Mammary epithelial cell (primary cell): ENCODE measurements at places on chromosomes 3 and 15.

GRCh38 chr15:62307551-62307950 lies 142.5 kb upstream of the C2CD4B start:
- peak; percentile 89 for DNase-seq

- DNase-seq, result no peak
Measured at GRCh38 chr3:171095063-171095462, 68.5 kb upstream of the SLC2A2 start.

GRCh38 chr3:47398228-47398627 lies 17.4 kb downstream of the PTPN23 start:
- no peak for DNase-seq

GRCh38 chr15:101597360-101597928 lies 54.7 kb downstream of the TM2D3 start:
- DNase-seq, result no peak

- no peak for DNase-seq
Measured at GRCh38 chr3:128997486-128998133, 3.5 kb upstream of the EFCC1 start.

DNA sequence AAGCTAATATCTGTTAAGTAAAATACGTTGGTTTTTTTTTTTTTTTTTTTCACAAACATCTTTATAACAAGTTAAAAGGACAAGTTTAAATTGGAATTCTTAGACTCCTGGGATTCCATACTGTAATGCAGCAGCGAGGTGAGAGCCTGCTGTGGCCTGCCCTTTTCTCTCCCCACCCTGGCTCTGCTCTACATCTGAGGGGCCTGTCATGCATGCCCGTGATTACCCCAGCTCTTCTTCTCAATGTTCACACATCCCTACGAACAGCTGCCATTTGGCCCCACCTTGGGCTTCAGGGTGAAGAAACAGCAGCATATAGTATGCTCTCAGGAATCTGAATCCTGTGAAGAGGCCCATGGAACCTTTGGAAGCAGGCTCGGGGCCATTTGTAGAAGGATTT lies 14.7 kb downstream of the CFAP91 start:
- DNase-seq, result no peak

DNA sequence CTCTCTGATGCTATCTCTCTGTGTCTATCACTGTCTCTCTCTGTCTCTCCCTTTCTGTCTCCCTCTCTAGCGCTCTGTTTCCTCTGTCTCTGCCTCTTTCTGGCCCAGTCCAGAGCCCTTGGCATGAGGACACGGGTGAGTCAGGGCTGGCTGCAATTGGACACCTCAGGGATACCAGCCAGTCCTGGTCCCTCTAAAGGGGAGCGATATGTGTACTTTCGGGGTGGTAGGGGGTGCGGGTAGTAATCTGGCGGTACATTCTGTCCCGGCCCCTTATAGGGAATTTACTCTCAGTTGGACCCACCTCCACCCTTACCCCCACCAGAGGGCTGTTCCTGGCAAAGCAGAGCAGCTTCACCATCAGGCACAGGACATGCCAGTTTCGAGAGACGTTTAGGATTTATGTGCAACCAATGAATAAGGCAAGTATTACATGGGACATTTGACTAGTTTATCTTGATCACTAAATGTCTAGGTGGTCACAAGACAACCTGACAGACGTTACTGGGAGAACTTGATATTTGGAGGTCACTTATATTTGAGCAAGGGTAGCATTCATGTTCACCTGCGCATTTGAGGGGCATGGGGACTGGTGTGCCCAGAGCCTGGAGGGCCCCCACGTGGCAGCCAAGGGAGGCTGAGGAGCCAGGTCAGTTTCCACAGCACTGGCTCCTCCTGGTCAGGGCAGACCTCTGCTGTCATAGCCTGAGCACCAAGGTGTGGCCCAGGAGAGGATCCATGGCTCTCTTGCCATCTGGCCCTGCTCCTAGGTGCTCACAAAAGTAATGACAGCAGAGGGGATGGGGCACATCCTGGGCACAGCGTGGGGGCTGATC lies 256.1 kb downstream of the PLCL2 start:
- DNase-seq, result no peak

DNA sequence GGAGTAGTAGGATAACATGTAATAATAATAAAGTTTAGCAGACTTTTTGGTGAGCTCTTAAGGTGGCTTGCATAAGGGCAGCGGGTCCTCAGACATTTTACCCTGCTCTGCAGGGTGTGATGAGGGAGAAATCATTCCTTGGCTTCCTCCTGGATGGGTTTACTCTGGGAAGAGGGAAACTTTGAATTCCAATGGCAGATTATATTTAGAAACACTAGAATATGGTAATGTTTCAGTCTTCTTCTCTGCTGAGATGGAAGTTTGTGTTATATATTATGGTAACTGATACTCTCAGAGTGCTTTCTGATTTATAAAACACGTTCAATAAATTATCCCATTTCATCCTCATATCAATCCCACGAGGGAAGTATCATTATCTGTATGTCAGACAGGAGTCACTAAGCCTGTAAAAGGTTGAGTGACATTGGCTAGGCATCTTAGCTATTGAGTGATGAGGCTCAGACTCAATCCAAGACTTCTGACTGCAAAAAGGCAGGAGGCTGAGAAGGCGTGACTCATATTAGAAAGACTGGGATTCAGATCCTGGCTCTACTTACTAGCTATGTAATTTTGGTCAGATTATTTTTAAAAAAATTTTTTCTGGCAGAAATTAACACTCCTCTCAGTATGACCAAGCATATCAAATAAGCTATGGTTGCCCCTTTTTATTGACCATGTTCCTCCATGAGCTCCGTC lies 19.3 kb downstream of the PDIA5 start:
- DNase-seq, result no peak

DNA sequence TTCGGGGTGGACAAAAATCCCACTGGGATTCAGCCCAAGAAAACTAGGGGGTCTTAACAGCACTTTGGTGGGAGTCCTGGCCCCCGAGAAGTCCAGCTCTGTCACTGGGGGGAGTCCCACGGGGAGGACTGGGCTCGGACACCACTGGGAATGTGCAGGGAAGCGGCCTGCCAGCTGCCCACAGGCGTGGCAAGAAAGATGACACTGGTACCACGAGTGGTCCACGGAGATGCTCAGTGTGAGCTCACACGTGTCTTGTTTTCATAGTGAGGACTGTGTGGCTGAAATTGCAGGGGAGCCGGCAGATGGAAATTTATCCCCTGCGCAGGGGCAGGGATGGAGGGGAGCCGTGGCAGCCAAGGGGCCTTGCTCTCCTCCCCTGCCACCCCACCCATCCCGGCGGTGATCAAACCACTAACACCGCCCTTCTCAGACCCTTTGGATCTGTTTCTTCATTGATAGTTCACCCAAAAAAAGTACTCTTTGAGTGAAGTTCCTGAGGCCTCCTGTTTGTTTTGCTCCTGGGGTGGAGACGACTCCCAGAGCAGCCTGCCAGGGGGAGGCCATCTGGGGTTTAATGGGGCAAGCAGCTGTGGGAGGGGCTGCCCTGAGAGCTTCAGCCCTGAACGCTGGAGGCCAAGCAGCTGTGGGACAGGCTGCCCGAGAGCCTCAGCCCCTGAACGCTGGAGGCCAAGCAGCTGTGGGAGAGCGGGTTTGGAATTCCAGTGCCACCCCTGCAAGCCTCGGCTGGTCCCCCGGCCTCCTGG lies 130.9 kb downstream of the LRRK1 start:
- no peak for DNase-seq

DNA sequence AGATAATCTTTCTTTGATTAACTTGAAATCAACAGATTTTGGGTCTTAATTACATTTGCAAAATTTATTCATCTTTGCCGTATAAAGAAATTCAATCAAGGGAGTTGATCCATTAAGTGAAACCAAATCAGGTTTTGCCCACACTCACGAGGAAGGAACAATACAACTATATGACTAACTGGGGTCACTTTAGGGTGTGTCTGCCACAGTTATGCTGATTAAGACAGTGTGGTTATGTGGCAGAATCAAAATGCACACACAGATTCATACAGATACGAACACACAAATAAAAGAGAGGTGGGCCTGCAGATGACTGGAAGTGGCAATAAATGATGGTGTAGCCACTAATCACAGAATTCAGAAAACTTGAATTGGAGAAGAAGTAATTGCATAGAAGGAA lies 543.5 kb downstream of the GABRG3 start:
- DNase-seq, result no peak

DNA sequence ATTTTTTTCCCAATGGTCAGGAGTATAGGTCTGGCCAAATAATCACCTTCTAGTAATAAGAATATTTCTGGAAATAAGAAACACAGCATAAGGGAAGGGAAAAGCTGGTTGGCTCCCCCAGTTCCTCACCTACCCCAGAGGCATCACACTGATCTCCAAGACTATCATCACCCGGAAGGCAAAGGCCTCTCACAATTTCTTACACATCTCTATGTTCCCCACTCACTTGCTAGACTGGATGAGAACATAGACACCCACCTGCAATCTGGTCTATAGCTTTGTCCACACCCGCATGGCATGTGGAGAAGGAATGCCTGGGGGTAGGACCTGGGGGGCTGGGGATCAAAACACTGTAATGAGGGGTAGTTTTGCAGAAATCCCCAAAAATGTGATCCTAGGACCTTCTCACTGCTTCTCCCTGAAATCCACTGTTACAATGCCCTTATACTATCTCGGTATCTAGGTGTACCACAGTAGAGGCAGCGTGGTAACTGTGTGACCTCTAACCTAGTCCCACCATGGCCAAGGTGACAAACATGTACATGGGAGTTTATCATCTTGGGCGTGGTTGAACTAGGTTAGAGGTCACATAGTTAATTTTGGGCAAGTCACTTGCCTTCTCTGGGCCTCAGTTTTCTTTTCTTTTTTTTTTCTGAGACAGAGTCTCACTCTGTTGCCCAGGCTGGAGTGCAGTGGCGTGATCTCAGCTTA lies 29.5 kb upstream of the NRROS start:
- no peak for DNase-seq

GRCh38 chr3:77539677-77540076 lies 499.8 kb downstream of the ROBO2 start:
- DNase-seq, result no peak

GRCh38 chr3:69462826-69463100 lies 76.9 kb upstream of the FRMD4B start:
- DNase-seq, result no peak

DNA sequence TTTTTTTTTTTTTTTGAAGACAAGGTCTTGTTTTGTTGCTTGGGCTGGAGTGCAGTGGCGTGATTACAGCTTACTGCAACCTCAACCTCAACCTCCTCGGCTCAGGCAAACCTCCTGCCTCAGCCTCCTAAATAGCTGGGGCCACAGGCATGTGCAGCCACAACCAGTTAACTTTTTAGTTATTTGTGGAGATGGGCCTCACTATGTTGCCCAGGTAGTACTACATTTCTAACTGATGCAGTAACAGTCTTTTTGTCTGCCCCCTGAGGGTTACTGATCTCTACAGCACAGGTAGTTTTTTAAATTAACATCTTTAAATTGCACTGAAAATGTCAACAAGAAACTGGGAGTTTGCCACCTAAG lies 3.4 kb upstream of the LMLN start:
- DNase-seq, result no peak

DNA sequence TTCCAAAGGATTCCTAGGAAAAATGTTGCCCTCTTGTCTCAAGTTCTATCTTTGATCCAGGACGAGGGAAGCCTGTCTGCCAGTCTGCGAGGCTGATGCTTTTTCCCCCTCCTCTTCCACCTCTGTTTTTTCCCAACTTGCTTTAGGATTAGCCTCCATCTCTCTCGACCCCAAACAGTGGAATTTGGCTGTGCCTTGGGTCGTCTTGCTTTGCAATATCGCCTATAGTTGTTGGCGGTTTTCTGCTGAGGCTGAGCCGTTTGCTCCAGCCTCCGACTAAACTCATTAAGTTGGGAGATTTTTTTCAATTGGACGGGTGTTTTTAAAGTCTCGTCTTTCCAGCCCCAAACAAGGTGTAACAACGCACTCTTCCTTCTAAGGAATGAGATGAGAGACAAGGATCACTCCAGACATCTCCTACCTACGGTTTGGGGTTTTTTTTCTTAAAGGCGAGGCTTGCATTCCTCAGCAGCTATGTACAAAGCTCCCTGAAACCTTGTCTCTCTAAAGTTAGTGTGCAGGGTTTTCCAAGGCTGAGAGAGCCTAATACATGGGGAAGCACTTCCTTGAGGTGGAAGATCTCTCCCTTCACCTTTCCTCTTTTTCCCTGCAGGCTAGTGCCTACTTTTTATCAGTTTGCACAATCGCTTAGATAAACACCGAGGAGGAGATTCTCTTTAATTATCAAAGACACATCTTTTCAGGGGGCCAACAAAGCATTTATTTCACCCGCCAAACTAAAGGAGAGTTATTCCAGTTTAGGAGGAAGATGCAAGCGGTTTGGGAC lies 4.8 kb upstream of the NR2F2 start:
- peak; percentile 78 for DNase-seq

DNA sequence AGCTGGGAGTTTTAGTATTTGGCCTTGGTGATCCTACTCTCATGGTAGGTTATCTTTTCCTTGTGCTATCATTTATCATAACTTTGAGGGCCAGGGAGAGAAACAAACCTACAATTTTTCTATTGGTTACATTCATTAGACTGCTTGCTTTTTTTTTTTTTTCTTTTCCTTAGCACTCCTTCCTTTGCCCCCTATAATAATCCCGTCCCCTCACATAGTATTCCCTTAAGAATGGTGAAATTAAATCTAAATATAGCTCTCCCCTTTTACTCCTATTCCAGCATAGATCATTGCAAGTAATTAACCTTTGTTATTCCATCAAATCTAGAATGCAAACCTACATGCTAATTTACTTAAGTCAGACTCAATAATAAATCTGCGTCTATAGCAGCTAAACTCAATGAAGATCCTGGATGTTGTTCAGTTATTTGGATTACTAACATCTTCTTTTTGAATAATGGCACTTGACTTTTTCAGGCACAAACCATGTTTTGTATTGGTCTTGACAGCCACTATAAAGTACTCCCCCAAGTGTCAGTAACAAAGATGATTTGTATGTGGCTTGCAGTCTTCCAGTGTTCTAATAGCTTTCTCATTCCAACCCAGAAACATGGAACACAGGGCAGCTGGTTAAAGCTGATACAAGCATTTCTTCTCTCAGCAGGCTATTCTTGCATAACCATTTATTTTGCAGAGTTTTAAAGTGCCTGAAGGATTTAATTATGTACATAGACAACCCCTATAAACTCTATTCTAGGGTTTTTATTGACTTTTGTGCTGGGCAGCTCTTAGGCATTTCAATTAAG lies 420.6 kb downstream of the MECOM start:
- no peak for DNase-seq

DNA sequence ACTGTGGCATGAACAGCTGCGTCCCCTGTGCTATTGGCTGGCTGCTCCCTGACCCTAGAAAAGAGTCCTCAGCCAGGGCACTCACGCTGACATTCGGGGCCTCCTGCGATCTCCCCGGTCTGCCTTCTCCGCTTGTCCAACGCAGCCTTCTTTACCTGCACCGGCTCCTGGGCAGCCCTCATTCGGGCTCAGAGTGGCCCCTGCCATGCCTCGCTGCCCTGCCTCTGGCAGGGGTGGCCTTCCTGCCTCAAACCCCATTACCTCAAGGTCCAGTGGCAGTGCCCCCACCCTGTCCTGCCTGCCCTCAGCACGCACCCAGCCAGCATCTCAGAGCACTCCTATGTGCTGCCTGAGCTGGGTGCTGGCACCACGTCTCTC lies 86.5 kb downstream of the TBC1D2B start:
- DNase-seq, result no peak

- DNase-seq, result no peak
Measured at GRCh38 chr3:43198301-43198700, 88.0 kb upstream of the SNRK start.

- no peak for DNase-seq
Measured at GRCh38 chr15:66184492-66184891, 69.1 kb downstream of the MEGF11 start.
